Hematopoietic multipotent progenitor cell (in vitro differentiated cells): ENCODE measurements at places on chromosomes 16 and 17. TPM values are rescaled to one million over a fixed set of nuclear protein-coding genes. Genes with fewer than 3 reads are reported as not detected.

The CMTM2 gene
- total RNA-seq: 0.54 TPM

The ALDH3A1 gene
- 0.81 TPM for total RNA-seq

The DPEP2 gene
- 55.2 TPM for total RNA-seq

- DNase-seq: no peak
Measured at GRCh38 chr17:8237175-8237574, 10.7 kb downstream of the CTC1 start.

- no peak for DNase-seq
Measured at GRCh38 chr17:8387914-8388651, 5.1 kb upstream of the RPL26 start.

DNA sequence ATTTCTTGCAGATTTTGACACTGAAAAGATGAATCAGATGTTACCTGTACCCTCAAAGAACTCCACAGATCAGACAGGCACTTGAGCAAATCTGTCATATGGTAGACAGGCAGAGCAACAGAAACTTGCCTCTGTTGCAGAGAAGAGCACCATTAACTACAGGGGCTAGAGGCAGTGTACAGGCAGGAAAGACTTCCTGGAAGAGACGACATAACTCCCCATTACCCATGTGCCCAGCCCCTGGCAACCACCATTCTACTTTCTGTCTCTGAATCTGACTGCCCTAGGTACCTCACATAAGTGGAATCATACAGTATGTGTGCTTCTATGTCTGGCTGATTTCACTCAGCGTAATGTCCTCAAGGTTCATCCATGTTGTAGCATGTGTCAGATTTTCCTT, 15.5 kb downstream of the GFOD2 start:
- DNase-seq: no peak

DNA sequence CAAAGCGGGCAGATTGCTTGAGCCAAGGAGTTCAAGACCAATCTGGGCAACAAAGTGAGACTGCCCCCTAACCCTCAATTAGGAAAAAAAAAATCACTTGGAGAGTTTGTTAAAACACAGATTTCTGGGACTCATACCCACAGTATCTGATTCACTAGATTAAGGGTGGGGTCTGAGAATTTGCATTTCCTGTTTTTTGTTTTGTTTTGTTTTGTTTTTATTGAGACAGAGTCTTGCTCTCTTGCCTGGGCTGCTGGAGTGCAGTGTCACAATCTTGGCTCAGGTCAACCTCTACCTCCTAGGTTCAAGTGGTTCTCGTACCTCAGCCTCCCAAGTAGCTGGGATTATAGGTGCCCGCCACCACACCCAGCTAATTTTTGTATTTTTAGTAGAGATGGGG, 1.1 kb downstream of the HEATR9 start:
- no peak for DNase-seq

GRCh38 chr17:51736356-51736755, 422.2 kb downstream of the CA10 start:
- no peak for DNase-seq

- DNase-seq: no peak
Measured at GRCh38 chr16:86597880-86598606, 19.7 kb downstream of the FOXL1 start.
